ENCODE measurements at places on chromosomes 3 and 15.

DNA sequence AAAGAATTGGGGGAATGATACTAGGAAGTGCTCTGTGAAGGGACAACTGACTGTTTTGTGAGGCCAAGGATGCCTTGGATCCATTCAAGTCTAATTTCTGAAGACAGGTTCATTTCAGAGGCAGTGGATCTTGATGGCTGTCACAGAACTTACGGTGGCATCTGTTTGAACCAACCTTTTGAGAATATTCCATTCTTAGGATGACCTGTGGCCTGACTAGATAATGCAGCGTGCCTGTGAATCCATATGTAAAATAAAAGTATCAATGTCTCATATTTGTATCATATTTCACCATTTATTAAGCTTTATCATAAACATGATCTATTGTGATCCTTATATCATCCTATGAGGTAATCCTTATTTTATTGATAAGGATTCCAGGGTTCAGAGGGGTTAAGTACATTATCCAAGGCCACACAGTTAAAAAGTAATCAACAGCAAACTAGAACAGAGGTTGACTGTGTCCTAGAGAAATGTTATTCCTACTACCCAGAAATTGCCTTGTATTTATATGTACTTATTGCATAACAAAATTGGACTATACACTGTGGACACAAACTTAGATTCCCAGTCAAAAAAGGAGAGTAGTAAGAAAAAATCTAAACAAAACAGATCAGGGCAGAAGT is 34.3 kb downstream of the IL1RAP start:
- no peak for DNase-seq

- DNase-seq = no peak
These were observed 30.4 kb downstream of the FSIP1 start for GRCh38 chr15:39752246-39752645.

DNA sequence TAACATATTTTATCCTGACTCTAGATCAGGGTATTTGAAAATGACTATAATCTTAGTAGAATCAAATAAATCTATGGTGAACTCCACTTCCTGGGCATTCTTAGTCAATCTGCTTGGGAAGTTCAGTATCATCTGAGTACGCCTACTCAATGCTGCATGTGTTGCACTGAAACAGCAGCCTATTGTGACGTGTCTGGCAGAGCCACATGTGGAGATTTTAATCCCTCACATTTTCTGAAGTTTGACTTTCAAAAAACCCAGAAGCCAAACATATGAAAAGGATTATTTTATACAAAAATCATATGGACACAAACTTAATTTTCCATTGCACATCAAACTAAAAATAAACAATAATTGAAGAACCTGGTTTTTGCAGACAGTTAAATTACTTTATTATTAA is 798.3 kb downstream of the ROBO1 start:
- DNase-seq = no peak

GRCh38 chr3:111595232-111595631 is at the start of gene ZBED2:
Gene ZBED2, minus strand, starts transcription at chr3:111595346. Its CDS starts 1,145 bp downstream, at chr3:111594201.
- no peak for DNase-seq

Data from astrocyte of the spinal cord (primary cell).